ENCODE measurements at places on chromosomes 3 and 15.

DNA sequence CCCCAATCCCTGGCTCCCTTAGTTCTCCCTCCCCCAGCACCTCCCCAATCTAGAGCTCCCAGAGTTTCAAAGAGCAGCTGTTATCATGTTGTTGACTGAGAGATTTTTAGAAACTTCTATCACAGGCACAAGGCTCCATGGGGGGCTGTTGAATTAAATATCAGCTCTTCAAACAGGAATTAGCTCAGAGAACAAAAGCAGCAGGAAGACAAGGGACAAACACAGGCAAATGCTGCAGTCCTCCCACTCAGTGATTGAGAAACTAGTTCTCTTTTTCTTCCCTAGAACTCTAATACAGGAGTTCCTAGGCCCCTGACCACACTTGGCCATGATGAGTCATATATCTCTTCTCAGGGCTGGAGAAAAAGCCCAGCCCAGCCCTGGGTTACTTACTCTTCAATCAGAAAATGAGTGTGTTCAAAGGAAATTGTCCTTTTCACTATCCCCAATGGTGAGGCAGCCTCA is 262.1 kb downstream of the IGSF11 start:
- no peaks in the 10 kb centered on the region for H3K4me1 ChIP-seq
- no peaks in the 10 kb centered on the region for H3K36me3 ChIP-seq
- no peak overlapping the region for H3K27ac ChIP-seq
- no peak for DNase-seq

DNA sequence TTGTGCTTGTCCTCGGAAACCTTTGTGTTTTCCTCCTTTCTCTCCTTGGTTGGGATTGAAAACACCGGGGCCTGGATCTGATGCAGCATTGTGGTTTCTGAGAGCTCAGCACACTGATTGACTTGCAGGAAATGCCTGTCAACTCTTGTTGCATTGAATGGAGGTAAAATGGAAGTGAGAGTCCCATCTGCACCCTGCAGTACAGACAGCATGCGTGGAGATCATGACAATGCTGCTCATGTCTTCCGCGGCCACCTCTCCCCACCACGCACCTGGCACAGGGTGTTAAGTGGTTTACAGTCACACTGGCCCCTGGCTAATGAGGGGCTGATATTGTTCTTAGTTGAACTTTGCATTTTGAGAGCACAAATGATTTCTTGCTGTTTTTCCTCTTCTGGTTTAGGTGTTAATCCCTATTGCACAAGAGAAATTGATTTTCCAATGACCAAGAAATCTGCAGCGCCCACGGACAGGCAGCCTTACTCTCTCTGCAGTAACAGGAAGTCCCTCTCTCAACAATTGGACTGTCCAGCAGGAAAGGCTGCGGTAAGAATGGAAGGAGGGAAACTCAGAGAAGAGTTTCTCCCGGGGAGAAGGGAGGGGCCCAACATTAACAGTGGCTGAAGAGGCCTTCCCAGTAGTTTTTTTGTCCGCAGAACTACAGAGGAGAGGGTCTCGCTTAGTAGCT is 58.5 kb downstream of the STARD5 start:
- H3K27me3 ChIP-seq: peaks cover 12% of the 10 kb centered on the region
- peaks cover 25% of the 10 kb centered on the region for H3K4me1 ChIP-seq
- DNase-seq: no peak
- no peak overlapping the region for H3K27ac ChIP-seq
- no peaks in the 10 kb centered on the region for H3K36me3 ChIP-seq

- H3K27ac ChIP-seq: no peak overlapping the region
- no peak for DNase-seq
- no peak overlapping the region for H3K4me3 ChIP-seq
- H3K4me1 ChIP-seq: no peaks in the 10 kb centered on the region
- H3K27me3 ChIP-seq: no peaks in the 10 kb centered on the region
Observed at GRCh38 chr3:163916596-163917560, 1161.4 kb downstream of the SI start.

DNA sequence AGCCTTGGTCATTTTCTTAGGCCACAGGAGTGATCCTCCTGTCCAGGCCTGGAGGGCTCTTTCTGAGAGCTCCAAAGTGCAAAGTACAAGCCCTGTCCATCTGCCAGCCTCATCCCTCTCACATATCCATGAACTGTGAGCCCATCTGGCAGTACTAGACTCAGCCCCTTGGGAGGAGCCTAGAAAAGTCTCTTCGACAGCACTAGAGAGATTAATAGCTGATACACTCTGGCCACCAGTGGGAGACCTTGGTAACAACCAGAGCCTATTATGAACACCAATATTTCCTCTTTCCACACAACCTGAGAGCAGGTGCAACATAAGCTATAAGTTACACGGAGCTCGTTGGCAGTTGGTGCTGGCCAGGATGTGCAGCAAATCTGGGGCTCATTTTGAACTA is 59.5 kb upstream of the DCLK3 start:
- no peak overlapping the region for H3K27ac ChIP-seq
- H3K4me1 ChIP-seq: no peaks in the 10 kb centered on the region
- DNase-seq: no peak
- H3K36me3 ChIP-seq: peaks cover 21% of the 10 kb centered on the region

- no peaks in the 10 kb centered on the region for H3K36me3 ChIP-seq
- H3K4me1 ChIP-seq: no peaks in the 10 kb centered on the region
- peaks cover 33% of the 10 kb centered on the region for H3K27me3 ChIP-seq
- H3K4me3 ChIP-seq: no peak overlapping the region
- H3K27ac ChIP-seq: no peak overlapping the region
Observed at GRCh38 chr3:124478830-124479229, 251.4 kb upstream of the UMPS start.

DNA sequence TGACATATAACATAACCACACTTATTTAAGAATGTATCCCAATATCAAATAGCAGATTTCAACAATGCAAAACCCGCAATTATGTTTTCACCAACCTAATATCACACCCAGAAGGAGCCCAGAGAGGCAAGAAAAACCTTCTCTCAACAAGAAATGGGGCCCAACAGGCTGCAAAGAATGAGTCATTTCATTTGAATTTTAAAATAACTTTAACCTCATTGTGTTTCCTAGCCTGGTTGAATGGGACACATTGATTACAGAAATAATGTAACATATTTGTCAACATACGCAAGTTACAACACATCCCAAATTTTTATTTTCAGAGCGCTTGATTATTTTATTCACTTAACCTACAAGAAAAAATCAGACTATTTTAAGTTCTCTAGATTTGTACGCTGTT is 365.1 kb upstream of the SLCO3A1 start:
- peaks cover 5% of the 10 kb centered on the region for H3K36me3 ChIP-seq
- H3K4me1 ChIP-seq: peaks cover 12% of the 10 kb centered on the region
- no peaks in the 10 kb centered on the region for H3K27me3 ChIP-seq

- H3K4me3 ChIP-seq: no peak overlapping the region
- DNase-seq: no peak
- no peaks in the 10 kb centered on the region for H3K27me3 ChIP-seq
- H3K4me1 ChIP-seq: peaks cover 18% of the 10 kb centered on the region
- peaks cover 3% of the 10 kb centered on the region for H3K36me3 ChIP-seq
Observed at GRCh38 chr15:99736702-99737101, 3.5 kb upstream of the LYSMD4 start.

- H3K4me1 ChIP-seq: peaks cover under 1% of the 10 kb centered on the region
- H3K27me3 ChIP-seq: no peaks in the 10 kb centered on the region
- H3K4me3 ChIP-seq: no peak overlapping the region
- H3K36me3 ChIP-seq: peaks cover 7% of the 10 kb centered on the region
- no peak for DNase-seq
Observed at GRCh38 chr3:149180057-149180573, 41.5 kb downstream of the CP start.

- no peak overlapping the region for H3K27ac ChIP-seq
- H3K27me3 ChIP-seq: no peaks in the 10 kb centered on the region
- H3K36me3 ChIP-seq: no peaks in the 10 kb centered on the region
- DNase-seq: no peak
Observed at GRCh38 chr15:81331600-81331999, 7.7 kb upstream of the STARD5 start.

Measured in activated CD4-positive, alpha-beta memory T cell treated with anti-CD3 and anti-CD28 coated beads, Interleukin-2, amount 10 ng/mL, durations not matched to agents 7 days and 5 days (primary cell).